ENCODE measurements at places on chromosomes 12 and 14. TPM values are rescaled to one million over a fixed set of nuclear protein-coding genes. Genes with fewer than 3 reads are reported as not detected.

GRCh38 chr12:68007466-68007865 is 18.2 kb downstream of the IFNG-AS1 start:
- no peaks in the 10 kb centered on the region for H3K4me1 ChIP-seq
- no peaks in the 10 kb centered on the region for H3K36me3 ChIP-seq
- H3K27ac ChIP-seq = no peak overlapping the region

GRCh38 chr12:51374361-51374760 is 16.8 kb downstream of the GALNT6 start:
- no peak for DNase-seq
- no peaks in the 10 kb centered on the region for H3K4me1 ChIP-seq
- no peak overlapping the region for H3K27ac ChIP-seq
- no peak overlapping the region for H3K4me3 ChIP-seq

DNA sequence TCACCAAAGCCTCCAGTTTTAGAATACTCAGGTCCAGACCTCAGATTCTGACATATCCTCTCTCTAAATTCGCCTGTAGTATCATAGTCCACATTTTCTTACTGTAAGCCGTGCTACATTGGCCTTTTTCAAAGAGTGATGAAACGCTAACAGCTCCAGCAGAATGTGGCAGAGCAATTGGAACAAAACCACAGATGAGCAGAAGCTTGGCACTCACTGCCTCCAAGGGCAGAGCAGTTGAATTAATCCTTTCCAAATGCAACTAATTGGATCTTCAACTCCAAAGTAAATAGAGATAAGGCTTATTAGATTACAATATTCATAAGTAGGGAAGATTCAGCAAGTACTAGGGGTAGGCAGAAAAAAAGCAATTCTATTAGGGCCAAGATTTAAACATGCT is 128.3 kb downstream of the SLC35F4 start:
- no peak overlapping the region for H3K4me3 ChIP-seq
- no peaks in the 10 kb centered on the region for H3K36me3 ChIP-seq
- no peak for DNase-seq
- H3K4me1 ChIP-seq = no peaks in the 10 kb centered on the region

- H3K27ac ChIP-seq = no peak overlapping the region
- H3K36me3 ChIP-seq = no peaks in the 10 kb centered on the region
- no peak overlapping the region for H3K4me3 ChIP-seq
- H3K4me1 ChIP-seq = no peaks in the 10 kb centered on the region
Observed at GRCh38 chr14:100070310-100070709, 5.1 kb downstream of the EVL start.

DNA sequence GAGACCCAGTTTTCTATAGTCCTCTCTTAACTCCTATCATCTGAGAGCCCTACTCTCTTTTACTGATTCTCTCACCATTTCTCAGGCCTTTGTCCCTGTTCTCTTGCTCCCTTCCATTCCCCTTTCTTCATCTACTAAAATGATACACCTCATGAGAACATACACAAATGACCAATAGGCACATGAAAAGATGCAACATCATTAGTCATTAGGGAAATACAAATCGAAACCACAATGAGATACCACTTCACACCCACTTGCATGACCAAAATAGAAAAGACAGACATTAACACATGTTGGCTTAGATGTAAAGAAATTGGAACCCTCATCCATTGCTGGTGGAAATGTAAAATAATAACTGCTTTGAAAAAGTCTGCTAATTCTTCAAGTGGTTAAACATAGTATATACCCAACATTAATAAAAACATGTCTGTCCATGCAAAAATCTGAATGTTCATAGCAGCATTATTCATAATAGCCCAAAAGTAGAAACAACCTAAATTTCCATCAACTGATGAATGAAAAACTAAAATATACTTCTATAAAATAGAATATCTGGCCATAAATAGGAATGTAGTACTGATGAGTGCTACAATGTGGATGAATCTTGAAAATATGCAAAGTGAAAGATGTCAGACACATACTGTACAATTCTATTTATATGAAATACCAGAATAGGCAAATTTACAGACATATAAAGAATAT is 66.0 kb downstream of the DENND5B start:
- DNase-seq = no peak
- H3K27ac ChIP-seq = no peak overlapping the region
- peaks cover 19% of the 10 kb centered on the region for H3K4me1 ChIP-seq
- no peak overlapping the region for H3K4me3 ChIP-seq
- H3K36me3 ChIP-seq = no peaks in the 10 kb centered on the region

Gene PLCZ1
- not detected for total RNA-seq

Gene CLBA1
- total RNA-seq = 4.6 TPM

Gene DPPA3
- total RNA-seq = not detected
